GM12878 (cell line): ENCODE measurements at places on chromosomes 7 and 10. TPM values are rescaled to one million over a fixed set of nuclear protein-coding genes. Genes with fewer than 3 reads are reported as not detected.

GRCh38 chr7:15648461-15648961 lies 38.0 kb downstream of the MEOX2 start:
- DNase-seq: no peak

The MOGAT3 gene
- total RNA-seq: not detected in 2 replicates

The RAMP3 gene
- total RNA-seq: not detected in 2 replicates

The STEAP1B gene
- total RNA-seq: not detected in 2 replicates

DNA sequence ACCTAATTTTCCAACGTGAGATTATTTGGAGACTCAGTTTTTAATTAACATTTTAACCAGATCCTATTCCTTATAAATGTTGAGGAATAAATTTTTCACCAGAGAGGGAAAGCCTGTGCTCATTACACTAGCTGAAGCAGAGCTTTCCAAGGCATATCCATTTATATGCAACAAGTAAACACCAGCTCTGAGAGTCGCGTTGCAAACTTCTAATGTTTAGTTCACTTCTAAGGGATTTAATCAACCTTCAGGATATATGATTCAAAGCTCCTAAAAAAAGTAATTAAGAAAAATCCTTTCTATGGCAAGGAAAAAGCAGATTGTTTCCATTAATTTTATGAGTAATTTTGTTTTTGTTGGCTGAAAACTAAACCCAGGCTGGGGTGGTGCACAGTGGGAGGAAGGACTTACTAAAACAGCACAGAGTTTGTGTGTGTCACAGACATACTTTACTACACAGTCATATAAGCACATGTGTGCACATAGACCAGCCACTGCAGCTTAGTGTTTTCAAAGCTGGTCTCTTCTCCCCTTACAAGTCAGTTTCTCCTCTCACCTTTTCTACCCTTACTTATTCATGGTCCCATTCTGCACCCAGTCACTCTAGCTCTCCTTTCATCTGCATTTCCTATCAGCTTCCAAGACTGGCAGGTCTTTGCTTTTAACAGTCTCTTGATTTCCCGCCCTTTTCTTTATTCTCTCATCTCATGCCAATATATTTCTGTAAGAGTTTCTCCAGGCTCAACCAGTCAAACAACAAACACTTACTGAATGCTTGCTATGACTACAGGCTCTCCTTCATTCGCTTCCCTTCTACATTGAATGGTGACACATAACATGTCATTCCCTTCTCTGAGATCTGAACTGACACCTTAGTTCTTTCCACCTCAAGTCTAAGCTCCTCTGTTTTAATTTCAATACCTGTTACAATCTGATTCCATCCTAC lies 81.1 kb upstream of the FZD1 start:
- DNase-seq: no peak

The VWA2 gene
- total RNA-seq: not detected in 2 replicates

The WDR86 gene
- not detected in 2 replicates for total RNA-seq

- DNase-seq: no peak
Observed at GRCh38 chr7:5553298-5553877, 129.8 kb upstream of the TNRC18 start.

The HYCC1 gene
- total RNA-seq: 45.7 and 47.3 TPM in 2 replicates

GRCh38 chr10:90920986-90921666 lies at the start of gene ANKRD1:
ANKRD1 (minus strand) TSS chr10:90921087; CDS start chr10:90921027, 60 bp downstream.
- DNase-seq: no peak

The TWIST1 gene
- total RNA-seq: not detected in 2 replicates
